Activated T-helper 1 cell treated with anti-CD3 and anti-CD28 coated beads, Interleukin-2, amount 50 U/mL, for 16 hours (primary cell): ENCODE measurements at places on chromosomes 5 and 9.

- no peak for DNase-seq
These were observed 129.7 kb downstream of the CDC42SE2 start for GRCh38 chr5:131393498-131393968.

DNA sequence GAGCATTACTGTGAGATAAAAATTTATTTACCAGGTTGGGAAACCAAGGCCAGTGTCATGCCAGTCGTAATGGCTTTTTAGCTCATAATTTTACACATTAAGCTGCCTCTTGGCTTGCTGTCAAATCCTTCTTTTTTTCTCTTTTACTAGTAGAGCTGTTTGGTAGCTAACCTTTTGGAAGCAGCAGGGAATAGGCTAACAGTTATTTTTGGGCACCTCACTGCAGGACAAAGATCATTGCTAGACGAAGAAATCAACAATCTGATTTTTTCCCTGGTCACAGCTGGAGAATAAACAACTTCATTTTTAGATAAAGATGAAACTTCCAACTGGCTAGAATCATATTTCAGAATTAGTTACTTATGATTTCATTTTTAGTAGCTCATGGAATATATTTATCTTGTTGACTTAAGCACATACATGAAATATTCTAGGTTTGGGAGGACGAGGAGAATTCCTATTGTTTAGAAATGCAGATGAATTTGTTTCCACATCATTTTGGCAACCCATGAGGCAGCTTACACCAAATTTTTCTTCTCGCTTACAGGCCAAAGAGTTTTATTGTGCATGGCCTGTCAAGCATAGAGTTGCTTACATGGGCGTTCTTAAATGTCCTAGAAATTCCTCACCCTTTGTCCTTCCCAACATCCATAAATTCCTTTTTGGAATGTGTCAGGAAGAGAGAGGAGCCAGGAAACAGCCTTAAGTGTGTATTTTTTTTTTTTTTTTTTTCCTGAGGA is 19.6 kb downstream of the TNC start:
- DNase-seq, result no peak

DNA sequence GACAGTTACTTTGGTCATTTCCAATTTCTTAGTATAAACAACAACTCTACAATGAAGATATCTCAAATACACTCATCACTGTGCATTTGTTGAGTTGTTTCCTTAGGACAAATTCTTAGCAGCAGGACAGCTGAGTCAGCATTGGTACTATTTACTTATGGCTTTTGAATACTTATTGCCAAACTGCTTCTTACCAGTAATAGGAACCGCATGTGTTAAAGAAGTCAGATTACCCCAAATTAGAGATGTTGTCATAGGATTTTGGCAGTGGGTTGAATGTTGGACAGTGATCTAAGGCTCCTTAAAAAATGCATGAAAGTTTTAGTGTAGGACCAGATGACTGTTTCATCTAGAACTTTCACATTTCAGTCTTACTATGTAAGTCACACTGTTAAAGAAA is 280.1 kb upstream of the DMRT1 start:
- no peak for DNase-seq

- DNase-seq, result no peak
These were observed 144.7 kb upstream of the IL12B start for GRCh38 chr5:159475026-159475425.

- DNase-seq, result no peak
These were observed 19.7 kb upstream of the ABL1 start for GRCh38 chr9:130815242-130815808.

DNA sequence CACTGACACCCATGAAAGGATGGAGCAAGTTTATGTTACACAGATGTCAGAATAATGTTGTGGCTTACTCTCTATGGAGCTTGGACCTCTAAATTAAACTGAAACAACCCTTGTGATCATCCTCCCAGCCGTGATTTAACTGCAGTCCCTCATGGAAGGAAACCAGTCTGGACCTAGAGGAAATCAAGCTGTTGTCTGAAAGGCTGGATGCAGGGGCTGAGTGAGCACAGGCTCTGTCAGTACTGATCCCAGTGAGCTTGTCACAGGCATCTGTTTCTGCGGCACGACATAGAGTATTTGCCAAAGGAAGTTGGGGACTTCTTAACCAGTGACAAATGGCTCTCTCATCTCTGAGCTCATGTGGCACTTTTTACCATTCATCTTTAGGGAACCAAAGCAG is 282.9 kb upstream of the MAP3K1 start:
- no peak for DNase-seq

GRCh38 chr9:92644278-92644677 is 25.7 kb downstream of the IPPK start:
- no peak for DNase-seq

GRCh38 chr5:57277085-57277484 is 103.2 kb downstream of the GPBP1 start:
- DNase-seq, result no peak

GRCh38 chr9:89116064-89116804 is 62.4 kb downstream of the SHC3 start:
- DNase-seq, result no peak

DNA sequence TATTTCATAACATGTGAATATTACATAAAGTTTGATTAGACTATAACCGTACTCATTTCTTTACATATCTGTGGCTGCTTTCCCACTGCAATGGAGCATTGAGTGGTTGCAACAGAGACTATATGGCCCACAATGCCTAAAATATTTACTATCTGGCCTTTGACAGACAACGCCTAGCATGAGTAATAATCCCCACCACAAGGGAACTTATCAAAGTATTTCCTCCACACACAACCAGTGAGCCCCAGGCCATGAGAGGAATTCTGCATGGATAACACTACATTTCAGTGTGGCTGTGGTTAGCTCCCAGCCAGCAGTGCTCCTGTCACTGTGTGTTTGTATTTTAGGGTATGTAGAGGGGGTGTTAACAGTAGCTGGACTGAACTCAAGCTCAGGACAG is 54.8 kb downstream of the FAM81B start:
- DNase-seq, result no peak

- DNase-seq, result no peak
These were observed 20.0 kb downstream of the MOCS2 start for GRCh38 chr5:53089481-53089991.

GRCh38 chr5:79023348-79023747 is 38.2 kb upstream of the ARSB start:
- no peak for DNase-seq
